Pons (tissue), 1 donor: ENCODE measurements at places on chromosomes 4 and X.

DNA sequence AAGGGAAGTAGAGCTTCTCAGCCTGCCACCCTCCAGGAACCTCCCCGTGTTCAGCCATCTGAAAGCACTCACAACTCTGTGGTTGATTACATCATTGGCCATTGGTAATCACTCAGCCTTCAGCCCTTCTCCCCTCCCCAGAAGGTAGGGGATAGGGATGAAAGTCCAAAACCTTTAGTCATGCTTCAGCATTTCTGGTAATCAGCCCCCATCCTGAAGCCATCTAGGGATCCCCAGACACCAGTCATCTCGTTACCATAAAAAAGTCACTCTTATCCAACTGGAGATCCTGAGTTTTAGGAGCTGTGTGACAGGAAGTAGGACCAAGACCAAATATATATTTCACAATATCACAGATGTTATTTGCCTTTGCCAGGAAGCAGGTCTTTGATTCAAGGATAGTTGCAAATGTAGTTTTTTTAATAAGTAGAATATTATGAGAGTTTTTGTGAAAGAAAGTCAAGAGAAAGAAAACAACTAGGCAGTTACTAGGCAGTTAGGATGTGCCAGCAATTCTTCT is 364.6 kb upstream of the NOCT start:
- DNase-seq = no peak

GRCh38 chrX:46876901-46877300 is 35.3 kb upstream of the JADE3 start:
- DNase-seq = peak; percentile 1

DNA sequence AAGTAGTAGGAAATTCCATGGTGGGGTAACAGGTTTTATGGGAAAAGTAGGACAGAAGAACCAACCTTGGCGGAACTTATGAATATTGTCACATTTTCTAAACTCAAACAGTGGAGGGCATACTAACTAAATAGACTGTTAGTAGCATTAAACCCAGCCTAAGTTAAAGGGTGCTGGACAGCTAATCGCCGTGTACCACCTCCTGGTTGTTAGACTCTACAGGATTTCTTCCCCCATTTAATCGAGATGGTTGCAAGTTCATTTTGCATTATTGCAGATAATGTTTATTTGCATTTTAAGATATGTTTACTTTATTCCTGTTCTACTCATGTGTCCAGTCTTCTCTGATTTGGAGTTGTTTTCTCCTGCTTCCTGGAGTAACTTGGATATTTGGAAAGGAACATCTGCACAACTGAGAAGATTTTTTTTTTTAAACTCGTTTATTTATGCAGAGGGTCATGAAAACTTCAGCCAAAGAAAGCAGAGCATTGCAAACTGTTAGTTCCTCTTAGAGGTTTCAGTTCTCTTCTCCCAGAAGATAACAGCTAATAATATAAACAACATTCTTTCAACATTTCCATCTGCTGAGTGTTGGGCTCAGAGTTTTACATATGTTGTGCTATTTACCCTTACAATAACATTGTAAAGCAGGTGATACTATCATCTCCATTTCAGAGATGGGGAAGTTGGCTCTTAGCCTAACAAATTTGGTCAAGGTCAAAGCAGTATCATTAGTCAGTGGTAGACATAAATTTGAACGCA is 51.5 kb upstream of the TBC1D9 start:
- peak; percentile 77 for DNase-seq

GRCh38 chr4:102344520-102344953 is 745 bp downstream of the SLC39A8 start:
- peak; percentile 22 for DNase-seq

DNA sequence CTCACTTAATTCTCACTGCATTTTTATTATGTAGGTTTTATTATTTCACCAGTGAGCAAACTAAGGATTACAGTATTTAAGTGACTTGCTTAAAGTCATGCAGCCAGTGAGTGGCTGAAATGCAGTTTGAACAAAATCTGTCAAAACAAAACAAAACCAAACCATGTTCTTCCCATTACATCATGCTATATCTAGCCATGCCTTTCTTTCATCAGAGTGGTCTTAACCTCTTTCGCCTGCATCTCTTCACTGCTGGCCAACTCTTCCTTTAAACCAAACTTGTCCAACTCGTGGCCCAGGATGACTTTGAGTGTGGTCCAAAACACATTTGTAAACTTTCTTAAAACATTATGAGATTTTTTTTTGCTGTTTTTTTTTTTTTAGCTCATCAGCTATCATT is 223.2 kb downstream of the PCDH7 start:
- DNase-seq = no peak

- no peak for DNase-seq
Observed at GRCh38 chrX:129227366-129227765, 295.9 kb downstream of the SMARCA1 start.

DNA sequence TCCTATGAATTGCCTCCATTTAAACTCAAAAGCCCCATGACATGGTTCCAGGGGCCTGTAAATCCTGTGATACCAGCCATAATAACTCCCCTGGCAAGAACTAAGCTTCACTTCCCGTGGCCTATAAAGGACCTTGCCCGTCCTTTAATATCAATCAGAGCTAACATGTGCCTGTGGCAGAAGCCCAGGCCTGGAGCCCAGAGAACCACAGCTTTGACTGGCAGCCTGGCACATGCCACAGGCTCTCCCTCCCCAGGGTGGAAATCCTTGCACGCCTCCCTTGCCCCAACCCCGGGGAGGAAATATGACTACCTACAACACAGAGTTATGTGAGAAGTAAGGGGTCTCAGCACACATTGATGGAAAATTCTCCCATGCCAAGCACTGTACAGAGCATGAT is 287.4 kb downstream of the RAB28 start:
- no peak for DNase-seq

DNA sequence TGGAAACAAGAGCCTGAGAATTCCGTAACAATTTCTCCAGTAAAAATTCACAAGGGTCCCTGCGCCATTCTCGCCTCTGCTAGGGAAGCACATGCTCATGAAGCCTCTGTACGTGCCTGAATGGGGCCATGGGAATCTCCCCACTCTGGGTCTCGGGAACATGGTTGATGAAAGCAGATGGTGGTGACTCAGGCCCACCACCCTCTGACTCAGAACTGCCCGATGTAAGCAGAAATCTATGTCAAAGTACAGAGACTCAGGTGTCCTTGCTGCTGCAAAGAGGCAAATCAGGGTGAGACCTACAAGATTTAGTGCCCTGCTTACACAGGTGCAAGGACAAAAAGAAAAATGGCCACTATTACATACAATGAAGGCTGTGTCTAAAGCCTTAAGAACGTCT is 65.0 kb downstream of the SCD5 start:
- DNase-seq = no peak

- no peak for DNase-seq
Observed at GRCh38 chr4:128512767-128513322, 225.2 kb upstream of the PGRMC2 start.

- no peak for DNase-seq
Observed at GRCh38 chr4:1373892-1374705, 27.1 kb downstream of the UVSSA start.

DNA sequence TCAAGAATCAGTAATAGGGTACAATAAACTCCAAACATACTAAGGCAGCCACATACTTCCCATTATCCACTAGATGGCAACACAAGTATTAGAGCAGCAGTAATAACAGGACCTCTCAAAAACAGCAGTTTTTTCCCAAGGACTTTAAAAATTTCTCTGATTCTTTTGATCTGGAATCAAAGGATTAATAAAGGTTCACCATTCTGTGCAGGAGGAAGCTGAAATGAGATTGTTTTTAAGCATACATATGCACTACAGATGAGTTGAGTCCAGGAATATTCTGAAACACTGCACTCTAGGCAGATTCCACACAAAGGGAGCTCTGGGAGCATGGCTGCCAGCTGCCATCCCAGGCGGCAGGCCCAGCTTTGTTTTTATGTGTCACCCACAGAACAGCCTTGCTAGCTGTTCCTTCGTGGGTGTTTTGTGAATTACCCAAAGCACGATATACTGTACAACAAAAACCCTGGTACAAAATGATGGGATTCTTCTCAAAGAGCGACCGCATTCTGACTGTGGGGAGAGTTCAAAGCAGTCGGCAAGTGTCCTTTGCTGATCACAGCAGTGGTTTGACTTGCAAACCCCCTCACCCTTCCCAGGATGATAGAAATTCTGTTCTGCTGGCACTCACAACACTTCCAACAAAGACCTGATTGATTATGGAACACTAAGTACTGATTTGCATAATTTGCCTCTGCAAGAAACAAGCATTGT is 61.0 kb downstream of the STX18 start:
- DNase-seq = peak; percentile 97

GRCh38 chrX:37594755-37595382 is 23.4 kb downstream of the LANCL3 start:
- no peak for DNase-seq

- no peak for DNase-seq
Observed at GRCh38 chrX:73508861-73509260, 54.1 kb upstream of the CHIC1 start.

DNA sequence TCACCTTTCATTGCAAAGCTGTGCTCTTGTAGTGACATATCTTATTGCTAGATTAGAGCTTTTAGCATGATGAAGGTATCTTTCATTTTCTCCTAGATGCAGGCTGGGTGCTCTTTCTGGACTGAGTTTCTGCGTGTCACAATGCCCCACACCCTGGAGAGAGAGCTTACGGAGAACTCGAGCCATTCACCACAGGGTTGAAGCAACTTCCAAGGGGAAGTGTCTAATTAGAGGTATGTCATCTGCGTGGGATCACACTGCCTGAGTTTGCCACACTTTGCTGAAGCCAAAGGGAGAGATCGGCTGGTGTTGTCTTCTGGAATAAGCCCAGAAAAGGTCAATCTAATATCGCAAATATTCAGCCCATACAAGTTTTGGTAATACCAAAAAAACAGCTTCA is 179.3 kb upstream of the MBNL3 start:
- no peak for DNase-seq

DNA sequence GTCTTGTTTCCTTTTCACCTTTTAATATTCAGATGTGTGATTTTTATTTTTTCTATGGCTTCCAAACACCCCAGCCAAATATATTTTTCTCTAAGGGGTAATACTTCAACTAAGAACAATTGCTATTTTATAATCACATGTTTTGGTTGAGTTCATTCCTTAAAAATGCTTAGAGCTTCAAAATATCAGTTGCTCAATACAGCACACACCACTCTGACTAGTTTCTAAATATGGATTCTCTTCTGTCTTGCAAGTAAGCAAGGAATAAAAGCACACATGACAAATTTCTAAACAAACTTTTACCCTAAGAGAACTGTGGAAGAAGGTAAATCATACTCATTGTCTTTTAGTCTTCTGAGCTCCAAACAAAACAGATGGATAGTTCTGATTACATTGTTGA is 27.2 kb downstream of the ANTXR2 start:
- no peak for DNase-seq

DNA sequence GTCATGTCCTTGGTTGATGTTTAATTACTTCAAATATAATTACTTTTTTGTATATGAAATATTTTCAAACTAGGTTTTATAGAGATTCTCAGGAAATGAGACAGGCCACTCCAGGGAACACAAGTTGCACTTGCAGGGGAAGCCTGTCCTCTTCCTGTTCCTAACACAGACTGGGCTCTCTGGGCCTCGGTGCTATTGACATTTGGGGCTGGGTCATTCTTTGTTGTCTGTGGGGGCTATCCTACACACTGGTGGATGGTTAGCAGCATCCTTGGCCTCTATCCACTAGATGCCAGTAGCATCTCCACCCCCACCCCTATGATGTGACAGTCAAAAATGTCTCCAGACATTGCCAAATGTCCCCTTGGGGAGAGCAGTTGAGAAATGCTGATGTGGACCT is 49.3 kb upstream of the MAP3K15 start:
- no peak for DNase-seq

DNA sequence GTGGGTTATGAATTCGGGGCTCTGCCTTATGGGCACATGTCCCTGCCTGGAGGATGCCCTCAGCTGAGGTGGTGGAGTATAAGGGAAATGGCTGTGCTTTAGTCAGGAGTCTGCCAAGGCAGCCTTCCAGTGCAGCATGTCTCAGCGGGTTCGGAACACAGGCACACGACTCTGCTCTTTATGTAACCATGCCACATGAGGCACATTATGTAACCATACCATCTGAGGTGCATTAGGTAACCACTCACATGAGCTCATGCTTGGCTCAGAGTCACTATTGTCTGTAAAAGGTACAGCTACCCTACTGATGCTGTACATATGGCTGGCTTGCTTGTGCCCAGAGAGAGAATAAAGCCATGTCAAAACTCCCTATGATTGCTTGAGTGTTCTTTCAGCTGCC is 723.6 kb downstream of the TRAM1L1 start:
- DNase-seq = no peak

DNA sequence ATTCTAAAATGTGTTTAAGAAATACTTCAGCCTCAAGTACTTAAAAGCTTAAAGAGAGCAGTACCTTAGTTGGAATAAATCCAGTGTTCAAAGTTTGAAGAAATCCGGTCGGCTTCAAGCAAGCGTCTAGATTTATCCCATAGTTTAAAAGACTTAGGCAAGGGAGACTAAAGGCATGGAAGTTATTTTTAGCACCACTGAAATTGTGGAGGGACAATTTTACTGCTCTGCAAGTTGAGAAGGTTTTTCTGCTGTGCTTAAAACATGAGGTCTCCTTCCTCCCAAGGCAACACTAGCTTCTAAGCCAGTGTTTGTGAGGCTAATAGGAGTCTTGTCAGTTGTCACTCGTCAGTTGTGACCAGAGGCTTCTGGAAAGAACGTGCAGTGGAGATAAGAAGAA is 183.5 kb downstream of the MSL3 start:
- no peak for DNase-seq

DNA sequence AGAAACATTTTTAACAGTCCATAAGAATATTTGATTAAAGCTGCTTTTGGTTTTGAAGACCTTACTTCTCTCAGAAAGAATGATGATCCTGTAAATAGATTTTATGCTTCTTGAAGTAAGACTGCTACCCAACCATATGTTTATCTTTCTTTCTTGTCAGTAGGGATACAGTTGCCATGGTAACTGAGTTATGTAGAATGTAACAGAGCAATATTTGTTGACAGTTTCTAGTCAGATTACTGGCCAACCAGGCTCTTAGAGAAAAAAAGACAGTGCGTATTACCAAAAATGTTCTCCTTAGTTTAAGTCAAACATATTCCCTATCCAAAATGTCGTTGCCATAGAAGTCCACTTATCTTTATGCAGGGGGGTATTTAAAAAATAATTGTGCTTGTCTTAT is 456.8 kb downstream of the PRR32 start:
- no peak for DNase-seq

- no peak for DNase-seq
Observed at GRCh38 chrX:150790021-150790420, 96.8 kb downstream of the MTMR1 start.

DNA sequence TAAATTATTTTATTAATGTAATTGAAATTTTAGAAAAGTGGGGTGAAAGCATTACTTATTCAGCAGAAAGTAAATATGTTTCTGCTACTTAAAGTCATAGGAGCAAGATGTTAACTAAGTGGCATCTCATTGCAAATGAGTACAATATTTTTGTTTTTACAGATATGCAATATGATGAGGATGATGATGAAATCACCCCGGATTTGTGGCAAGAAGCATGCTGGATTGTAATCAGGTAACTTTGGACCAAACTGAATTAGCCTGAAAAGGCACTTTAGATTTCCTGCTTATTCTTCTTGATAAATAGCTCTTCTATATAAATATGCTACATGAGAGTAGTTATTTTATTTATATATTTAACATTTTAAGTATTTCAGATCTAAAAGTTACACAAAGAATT is 7.5 kb downstream of the POLR2B start:
- no peak for DNase-seq

- no peak for DNase-seq
Observed at GRCh38 chrX:150258463-150259430, 104.4 kb upstream of the MAMLD1 start.
